ENCODE measurements at places on chromosomes 16 and 17.

- no peak for DNase-seq
Observed at GRCh38 chr16:14017886-14018285, 53.2 kb upstream of the MRTFB start.

- no peak for DNase-seq
Observed at GRCh38 chr17:42547698-42548069, 5.0 kb upstream of the HSD17B1 start.

DNA sequence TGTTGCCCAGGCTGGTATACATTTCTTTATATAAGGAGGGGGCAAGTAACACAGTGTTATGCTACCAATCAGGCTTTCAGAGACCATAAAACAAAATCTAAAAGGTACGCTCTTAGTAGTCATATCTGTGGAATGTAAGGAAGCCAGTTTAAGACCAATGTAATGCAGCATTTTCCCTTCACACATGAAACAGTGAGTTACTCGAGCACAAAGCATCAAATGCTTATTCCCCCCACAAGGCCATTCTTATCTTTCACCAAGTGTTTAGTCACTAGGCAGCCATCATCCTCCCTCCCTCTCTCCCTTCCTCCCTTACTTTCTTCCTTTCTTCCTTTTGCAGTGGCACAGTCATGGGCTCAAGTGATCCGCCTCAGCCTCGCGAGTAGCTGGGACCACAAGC is 12.8 kb downstream of the HMOX2 start:
- no peak for DNase-seq

GRCh38 chr16:86984343-86984742 is 332.8 kb downstream of the C16orf95 start:
- no peak for DNase-seq

DNA sequence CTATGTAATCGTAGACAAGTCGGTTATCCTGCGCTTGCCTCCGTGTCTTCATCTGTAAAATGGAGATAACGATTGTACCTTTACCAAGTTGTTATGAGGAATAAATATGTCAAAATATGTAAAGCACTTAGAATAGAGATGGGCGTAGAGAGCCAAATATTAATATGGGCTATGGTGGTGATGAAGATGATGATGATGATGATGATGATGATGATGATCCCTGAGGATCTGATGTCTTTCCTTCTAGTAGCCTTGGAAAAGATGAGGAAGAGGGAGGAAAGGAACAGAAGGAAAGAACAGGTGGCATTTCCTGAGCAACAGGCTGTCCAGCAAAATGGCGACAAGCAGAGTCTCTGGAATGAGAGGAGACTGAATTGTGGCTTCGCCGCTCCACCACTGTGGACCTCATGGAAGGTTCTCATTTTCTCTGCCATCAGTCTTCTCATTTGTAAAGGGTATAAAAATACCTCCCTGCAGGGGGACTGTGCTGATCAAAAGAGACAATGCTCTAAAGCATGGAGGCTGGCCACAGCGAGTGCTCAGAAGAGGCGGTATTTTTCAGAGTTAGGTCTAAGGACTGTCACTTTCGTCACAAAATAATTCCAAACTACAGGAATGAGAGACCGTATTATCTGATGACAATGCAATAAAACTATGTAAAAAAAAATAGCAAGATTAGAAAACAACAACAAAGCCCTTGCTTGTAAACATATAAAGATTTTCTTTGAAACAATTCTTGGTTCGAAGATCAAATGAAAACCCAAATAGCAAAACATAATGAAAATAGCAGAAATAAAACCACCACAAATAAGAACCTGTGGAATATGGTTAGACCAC is 17.2 kb upstream of the RCVRN start:
- no peak for DNase-seq

DNA sequence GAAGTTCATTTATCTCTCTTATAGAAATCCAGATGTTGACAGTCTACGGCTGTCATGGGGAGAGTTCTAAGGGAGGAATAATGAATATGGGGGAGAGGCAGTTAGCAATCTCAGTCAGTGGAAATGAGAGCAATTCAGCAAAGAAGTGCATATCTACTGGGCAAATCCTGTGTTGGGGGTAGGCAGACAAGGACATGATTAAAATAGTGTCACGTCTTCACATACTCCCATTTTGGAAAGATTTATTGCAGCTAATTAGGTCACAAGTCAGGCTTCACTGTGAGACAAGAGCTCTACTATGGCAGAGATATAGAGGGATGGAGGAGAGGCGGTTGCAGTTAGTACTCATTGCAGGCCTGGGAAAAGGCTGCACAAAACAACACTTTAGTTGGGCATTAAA is 29.8 kb downstream of the LRRC36 start:
- no peak for DNase-seq

DNA sequence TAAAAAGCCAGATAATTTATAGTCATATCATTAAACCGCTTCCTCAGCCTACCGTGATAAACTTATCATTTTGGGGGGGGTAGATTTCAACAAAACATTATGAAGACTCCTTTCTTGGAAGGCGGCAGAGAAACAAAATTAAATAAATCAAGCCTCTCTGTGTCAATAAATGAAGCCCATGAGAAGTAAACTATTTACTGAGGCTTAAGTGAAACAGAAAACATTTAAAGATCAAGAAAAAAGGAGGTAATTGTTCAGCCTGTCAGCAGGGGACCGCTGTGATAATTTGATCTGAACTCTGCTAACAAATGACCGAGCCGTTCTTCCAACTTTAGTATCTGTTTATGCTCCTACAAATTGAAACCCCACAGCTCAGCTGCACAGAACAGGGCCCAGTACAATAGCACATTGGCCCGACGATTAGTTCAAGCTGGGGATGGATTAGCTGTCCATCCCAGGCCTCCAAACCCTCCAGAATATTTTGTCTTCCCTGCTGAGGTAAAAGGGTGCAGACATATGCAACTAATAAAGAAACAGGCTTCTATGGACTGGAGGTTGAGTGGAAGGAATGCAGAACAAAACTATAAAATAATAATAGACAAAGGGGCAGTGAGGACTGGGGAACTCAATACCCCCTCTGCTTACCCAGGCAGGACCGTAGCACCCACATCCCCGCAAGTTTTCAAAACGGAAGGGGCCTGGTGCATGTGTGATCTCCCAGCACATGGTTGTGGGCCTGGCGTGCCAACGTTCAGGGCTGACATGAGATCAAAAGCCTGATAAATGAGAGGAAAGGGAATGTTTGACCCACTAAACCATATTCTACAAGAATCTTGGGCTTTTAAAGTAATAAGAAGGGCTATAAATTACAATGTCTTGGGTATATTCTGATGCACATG is 298.1 kb upstream of the IRX5 start:
- no peak for DNase-seq

DNA sequence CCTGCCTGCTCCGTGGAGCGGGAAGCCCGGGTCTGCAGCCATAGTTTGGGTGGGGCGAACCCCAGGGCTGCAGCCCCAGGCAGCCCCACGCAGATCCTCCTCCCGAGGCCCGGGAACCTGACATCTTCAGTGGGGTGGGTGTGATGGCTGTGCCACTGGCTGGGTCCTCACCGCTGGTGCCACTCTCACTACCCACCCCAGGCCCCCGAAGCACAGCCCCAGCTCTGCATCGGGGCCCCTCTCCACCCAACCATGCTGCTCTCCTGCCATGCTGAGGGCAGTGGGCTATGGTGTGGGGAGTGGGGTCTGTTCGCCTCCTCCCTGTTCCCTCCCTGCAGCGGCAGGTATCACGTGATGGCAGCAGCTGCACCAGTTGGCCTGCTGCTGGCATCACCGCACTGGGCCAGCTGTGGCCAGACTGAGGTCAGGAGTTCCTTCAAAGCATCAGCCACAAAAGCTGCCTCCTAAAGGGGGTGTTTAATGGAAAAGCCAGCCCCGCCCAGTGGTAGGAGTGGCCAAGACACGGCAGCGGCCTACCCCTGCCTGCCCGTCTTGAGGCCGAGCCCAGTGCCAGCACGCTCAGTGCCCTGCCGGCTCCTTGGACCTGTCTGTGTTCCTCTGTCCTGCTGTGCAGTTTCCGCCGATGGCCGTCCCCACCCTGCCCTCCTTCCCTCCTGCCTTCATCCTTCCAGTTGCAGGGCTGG is 10.8 kb downstream of the KCTD5 start:
- DNase-seq = no peak

GRCh38 chr17:78891406-78892061 is 11.5 kb downstream of the CEP295NL start:
- DNase-seq = no peak

GRCh38 chr17:65013613-65014391 is 42.7 kb downstream of the GNA13 start:
- no peak for DNase-seq

- no peak for DNase-seq
Observed at GRCh38 chr16:57764341-57765159, 29.0 kb downstream of the KATNB1 start.

Data from tibial nerve (tissue), 4 donors.